ENCODE measurements at places on chromosomes 13 and 19. TPM values are rescaled to one million over a fixed set of nuclear protein-coding genes. Genes with fewer than 3 reads are reported as not detected.

The PLVAP gene
- not detected for total RNA-seq

The POSTN gene
- total RNA-seq: 20.8 TPM

The IQCN gene
- 0.06 TPM for total RNA-seq

The C5AR1 gene
- total RNA-seq: not detected

The ZNF443 gene
- total RNA-seq: 4.5 TPM
